ENCODE measurements at places on chromosomes 16 and 17.

DNA sequence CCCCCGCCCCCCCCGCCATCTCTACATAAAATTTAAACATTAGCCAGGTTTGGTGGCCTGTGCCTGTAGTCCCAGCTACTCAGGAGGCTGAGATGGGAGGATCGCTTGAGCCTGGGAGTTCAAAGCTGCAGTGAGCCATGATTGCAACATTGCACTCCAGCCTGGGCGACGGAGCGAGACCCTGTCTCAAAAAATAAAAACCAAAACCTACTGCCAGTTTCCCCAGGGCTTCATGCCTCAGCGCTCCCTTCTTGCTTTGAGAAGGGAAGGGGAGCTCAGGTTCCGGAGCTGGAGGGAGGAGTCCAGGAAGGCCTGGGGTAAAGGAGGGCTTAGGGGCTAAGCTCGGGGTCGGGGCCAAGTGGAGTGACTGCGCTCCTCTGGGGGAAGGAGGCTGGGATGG is 20.5 kb downstream of the PLCD3 start:
- no peak for DNase-seq

DNA sequence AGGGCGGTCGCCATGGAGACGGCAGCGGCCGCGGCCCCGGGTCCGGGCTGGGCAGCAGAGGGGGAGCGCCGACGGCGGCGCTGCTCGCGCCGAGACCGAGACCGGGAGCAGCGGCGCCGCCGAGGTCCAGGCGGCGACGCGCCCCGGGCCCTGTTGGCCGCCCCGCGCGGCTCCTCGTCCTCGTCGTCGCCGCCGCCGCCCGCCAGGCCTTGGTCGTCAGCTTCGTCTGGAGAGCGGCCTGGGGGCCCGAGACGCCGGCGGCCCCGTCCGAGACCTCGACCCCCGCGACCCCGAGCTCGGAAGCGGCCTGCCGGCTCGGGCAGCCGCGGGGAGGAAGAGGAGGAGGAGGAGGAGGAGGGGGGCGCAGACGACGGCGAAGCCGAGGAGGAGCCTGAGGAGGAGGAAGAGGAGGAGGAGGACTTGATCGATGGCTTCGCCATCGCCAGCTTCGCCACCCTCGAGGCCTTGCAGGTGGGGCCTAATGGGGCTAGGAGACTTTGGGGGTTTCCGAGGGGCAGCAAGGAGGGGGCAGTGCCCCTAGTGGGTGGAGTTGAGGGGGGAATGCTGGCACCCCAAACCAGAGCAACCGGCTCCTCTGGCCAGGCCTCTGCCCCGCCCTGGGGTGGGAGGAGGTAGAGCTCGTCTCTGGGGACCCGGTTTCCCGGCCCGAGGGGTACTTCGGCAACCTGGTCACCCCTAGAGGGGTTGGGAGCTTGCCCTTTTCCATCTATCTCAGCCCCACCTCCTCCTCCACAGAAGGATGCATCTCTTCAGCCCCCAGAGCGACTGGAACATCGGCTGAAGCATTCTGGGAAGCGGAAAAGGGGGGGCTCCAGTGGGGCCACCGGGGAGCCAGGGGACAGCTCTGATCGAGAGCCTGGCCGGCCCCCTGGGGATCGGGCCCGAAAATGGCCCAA is 1.5 kb downstream of the FBRS start:
- DNase-seq, result peak; percentile 50

DNA sequence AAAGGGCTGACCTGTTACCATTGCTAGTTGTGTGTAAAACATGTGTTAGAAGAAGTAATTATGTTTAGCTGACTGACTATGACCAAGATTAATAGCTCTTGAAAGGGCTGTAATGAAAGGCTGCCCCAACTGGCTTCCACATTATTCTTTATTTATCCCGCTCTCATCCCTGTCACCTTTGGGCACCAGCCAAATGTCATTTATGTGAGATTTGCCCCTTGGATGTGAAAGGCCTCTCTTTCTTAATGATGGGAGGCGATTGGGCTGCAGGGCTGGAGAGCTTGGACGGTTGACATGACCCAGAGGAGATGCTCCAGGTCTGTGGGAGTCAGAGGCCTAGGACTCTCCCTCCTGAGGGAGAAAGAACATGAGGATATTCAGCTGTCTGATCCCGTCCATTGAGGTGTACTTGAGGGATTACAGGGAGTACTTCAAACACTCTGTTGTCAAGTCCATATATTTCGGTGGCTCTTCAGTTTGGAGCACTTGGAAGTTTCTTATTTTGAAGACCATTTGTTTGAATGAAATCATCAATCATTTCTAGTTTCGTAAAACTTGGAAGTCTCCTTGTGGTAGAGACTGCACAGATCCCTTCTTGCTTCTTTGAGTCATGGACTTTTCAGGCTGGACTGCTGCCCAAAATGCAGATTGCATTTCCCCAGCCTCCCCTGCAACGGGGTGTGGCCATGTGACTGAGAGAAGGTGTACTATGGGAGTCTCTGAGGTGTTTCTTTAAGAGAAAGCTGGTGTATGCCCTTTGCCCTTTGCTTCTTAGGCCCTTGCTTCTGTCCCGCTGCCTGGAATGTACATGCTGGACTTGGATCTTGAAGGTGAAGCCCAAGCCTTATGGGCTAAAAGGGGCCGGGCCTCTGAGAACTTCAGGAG is 51.3 kb downstream of the FTO start:
- no peak for DNase-seq

GRCh38 chr17:38598536-38598935 is 7.2 kb downstream of the SRCIN1 start:
- no peak for DNase-seq

GRCh38 chr17:72421128-72422092 is 300.6 kb downstream of the SOX9 start:
- DNase-seq, result peak; percentile 75

DNA sequence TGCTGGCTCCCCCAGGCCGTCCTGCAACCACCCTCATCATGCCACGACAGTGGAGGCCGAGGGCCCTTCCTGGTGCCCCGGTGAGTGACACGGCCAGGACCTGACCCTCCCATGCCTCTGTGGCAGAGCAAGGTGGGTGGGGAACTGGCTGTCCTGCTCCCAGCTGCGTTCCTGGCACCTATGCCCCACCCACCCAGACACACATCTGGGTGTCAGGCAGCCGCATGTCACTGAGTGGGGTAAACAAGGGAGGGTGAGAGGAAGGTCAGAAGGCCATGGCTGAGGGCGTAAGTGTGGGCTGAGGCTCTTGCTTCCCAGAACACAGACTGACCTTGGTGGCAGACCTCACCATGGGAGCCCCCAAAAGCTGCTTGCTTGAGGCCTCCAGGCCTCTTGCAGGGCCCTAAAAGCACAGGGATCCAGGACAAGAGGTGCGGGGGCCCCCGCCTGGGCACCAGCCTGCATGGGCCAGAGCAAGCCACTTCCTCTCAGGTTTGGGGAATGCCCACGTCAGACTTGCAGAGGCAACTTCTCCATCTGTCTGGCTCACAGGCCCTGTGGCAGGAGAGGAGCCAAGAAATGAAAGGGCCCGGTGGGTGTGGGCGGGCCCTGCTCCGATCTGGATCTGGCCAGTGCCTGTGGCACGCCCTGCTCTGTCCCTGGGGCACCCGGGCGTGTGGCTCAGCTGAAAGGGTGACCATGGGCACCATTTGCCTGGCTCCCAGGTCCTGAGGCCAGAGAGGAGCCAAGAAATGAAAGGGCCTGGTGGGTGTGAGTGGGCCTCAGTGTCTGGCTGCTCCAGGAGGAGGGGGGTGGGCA is 3.9 kb upstream of the CCDC57 start:
- peak; percentile 77 for DNase-seq

- peak; percentile 24 for DNase-seq
These were observed 308.9 kb upstream of the DYNLRB2 start for GRCh38 chr16:80231888-80232287.

DNA sequence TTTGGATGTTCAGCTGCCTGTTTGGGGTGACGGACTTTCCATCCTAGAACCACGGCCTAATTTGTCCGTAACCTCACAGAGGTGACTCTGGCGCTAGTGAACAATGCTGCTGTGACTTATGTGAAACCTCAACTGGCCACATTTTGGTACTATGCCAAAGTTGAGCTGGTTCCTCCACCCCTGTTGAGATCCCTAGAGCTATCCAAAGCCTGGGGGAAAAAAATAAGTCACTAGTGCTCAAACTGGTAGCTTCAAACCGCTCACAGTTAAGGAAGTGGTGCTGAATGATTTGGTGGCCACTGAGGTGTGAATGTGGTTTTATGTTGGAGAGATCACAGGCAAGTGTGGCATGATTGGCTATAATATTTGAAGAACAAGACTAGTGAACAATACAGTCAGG is 11.3 kb upstream of the TUBG2 start:
- no peak for DNase-seq

- no peak for DNase-seq
These were observed 16.4 kb downstream of the CDK5RAP3 start for GRCh38 chr17:47987240-47987835.

DNA sequence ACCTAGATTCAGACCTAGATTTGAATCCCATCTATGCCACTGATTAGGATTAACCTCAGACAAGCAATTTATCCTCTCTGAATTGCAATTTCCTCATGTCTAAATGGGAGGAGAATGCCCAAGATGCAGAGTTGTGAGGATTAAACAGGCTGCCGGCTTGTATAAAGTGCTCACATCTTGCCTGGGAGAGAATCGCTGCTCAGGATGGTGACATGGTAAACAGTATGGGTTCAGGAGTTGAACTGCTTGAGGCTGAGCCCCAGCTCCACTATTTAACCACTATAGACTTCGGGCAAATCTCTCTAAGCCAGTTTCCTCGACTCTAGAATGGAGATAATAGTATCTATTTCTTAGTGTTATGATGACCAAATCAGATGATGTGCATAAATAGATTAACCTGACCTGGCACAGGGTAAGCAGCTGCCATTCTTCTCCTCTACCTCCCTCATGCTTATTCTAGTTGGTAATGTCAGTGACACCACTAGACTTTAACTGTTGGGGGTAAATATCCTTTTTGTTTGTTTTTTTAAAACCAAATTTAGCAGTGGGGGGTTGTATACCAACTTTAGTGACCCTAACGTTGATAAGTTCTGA is 732 bp upstream of the RPL27 start:
- no peak for DNase-seq

GRCh38 chr16:70685061-70685937 is 554 bp downstream of the MTSS2 start:
- peak; percentile 70 for DNase-seq

DNA sequence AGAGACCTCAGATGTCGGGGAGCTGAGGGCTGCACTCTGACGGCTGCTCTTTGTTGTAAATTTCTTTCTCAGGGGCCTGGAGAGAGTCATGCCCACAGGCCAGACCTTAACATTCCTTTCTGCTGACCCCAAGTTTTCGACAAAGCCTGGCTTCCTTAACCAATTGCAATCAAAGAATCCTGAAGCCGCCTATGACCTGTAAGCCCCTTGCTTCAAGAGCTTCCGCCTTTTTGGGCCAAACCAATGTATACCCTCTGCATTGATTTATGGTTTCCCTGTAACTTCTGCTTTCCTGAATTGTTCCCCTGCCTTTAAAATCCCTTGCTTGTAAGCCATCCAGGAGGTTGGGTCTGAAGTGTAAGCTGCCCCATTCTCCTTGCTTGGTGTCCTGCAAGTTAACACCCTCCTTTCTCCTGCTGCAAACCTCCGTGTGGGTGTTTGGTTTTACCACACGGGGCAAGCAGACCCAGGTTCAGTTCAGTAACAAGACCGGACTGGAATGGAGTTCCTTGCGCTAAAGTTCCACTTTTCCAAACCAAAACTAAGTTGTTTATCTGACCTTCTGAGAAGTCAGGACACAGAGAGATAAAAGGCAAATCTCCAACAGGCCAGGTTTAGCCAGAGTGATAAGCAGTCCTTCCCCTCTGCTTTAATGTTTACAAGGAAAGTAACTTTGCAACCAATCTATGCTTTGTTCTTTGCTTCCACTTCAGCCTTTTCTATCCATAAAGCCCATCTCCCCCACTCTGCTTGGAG is 141.6 kb downstream of the KCNJ12 start:
- no peak for DNase-seq

DNA sequence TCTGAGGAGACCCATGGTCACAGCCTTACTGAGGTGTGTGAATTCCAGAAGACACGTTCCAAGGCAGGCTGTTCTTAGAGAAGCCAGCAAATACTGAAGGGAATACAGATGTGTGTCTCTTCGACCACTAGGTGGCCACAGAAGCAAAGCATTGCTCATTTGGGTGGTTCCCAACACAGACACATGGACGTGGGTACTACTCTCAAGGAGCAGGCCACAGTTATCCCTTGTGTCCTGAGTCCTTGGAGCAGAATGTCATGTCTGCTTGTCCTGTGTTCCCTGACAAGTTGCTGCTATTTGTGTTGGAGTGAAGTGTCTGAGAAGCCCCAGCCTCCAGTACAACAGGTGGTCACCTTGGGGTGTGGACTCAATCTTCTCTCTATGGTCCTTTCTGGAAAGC is 30.3 kb downstream of the HMOX2 start:
- peak; percentile 76 for DNase-seq

GRCh38 chr16:68902003-68902968 is 59.0 kb downstream of the TANGO6 start:
- DNase-seq, result peak; percentile 26

DNA sequence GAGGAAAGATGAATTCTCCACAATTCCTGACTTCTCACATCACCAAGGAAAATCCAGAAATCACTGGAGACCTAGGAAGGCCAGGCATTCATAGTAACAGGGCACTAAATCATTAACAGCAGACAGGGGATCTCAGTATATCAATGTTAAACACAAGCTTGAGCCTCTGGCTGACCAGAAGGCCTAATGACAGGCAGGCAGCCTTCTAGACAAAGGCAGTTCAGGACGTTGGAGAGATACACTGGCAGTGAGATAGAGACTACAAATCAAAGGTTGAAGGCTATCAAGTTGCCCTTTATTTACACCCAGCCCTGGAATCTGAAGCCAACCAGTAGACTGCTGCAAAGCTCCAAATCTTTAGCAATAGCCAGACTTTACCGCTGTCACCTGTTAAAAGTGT is 422.8 kb upstream of the CCL2 start:
- DNase-seq, result no peak

DNA sequence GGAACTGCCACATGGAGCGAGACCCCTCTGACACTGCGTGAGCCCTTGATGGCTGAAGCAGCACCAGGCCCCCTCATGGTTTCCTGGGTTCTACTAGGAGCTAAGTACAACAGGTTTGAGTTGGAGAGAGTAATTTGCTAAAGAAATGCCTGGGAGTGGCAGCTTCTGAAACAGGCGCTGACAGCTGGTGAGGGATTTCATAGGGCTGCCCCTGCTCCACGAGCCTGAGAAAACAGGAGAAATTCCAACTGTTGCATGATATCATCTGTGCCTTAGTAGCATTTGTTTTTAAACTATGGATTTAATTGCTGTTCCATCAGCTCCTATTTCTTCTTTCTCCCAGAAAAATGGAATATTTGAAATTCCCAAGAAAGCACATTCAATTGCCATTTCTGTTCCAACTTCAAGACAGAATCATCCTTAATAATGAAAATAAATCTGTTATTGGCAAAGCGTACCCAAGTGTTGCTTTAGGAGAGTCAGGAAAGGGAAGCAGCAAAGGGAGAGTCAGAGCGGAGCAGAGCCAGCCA is 78.8 kb upstream of the ANKFN1 start:
- no peak for DNase-seq

DNA sequence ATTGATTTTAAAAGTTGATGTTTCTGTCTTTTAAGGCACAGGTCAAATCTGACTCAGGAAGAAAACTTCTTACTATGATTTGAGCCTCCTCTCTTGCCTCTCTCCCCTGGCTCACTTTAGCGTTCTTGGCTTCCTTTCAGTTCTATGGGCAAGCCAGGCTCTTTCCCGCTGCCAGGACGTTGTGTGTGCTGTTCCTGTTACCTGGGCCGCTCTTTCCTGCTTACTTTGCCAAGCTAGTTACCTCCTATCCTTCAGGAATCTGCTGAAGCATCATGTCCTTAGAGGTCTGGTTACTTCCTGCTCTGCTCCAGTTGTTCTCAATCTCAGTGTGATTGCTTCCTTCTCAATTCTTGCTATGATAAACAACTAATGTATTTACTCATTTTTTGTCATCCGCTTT is 1108.5 kb upstream of the EEF2KMT start:
- DNase-seq, result no peak

GRCh38 chr17:80359422-80360110 is 55.4 kb upstream of the ENDOV start:
- DNase-seq, result no peak

All from GM20000 (cell line).